ENCODE measurements at places on chromosomes 5 and 9.

GRCh38 chr9:21506626-21507482 lies 24.7 kb upstream of the IFNE start:
- DNase-seq, result no peak

DNA sequence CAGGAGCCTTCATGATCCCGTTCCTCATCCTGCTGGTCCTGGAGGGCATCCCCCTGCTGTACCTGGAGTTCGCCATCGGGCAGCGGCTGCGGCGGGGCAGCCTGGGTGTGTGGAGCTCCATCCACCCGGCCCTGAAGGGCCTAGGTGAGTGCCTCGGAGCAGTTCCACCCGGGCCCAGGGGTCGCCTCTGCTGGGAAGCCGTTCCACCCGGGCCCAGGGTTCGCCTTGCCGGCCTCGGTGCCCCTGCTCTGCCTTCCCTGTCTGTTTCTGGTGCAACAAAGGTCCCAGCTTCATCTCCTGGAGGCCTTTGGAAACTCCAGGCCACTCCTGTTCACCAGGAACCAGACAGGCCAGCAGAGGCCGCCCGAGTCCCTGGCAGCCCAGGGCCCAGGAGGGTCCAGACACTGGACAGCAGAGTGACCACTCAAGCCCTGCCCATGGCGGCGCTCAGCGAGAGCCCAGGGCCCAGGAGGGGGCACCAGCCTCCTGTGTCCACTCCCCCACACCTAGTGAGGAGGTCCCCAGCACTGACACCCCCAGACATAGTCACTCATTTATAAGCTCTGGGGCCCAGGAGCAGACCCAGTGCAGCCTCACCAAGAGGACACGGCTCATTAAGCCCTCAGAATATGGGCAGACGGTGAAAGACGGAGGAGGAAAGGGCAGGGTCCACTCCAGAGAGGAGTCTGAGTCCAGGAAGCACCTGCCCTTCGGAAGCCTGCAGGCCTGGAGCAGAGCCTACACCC lies 7.5 kb downstream of the SLC6A19 start:
- DNase-seq, result no peak

DNA sequence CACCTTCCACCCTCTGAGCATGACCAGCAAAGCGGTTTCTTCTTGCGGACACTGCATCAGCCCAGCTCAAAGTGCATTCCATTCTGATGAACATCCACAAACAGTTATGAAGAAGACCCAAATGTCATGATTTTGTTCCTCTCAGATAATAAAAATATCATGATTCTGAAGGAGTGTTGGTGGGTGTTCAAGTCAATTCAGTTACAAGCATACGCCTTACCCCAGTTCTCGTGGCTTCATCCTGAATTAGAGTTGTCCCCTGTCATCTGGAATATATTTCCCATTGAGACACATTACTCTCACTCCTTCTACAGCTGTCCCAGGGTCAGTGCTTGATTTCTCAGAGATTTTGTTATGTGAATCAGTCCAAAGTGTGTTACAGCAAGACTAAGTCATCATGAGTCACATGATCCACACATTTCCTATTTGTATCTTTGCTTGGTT lies 325.4 kb downstream of the RFX3 start:
- DNase-seq, result no peak

DNA sequence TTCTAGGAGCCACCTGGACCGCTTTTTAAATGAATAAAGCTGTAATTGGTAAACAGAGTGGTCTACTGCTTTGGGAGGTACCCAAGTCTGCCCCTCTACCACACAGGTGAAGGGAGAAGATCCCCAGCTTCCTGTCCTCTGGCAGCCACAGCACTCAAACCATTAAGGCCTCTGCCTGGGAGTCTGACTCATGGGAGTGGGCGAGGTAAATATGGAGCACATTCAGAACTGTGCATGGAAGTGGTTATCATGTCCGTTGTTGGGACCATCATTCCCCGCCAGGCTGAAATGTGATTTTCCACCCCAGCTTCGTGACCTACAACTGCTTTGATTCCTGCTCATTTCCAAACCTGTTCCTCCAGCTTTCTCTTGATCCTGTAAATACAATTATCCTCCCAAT lies 59.5 kb upstream of the ALDH1B1 start:
- no peak for DNase-seq

DNA sequence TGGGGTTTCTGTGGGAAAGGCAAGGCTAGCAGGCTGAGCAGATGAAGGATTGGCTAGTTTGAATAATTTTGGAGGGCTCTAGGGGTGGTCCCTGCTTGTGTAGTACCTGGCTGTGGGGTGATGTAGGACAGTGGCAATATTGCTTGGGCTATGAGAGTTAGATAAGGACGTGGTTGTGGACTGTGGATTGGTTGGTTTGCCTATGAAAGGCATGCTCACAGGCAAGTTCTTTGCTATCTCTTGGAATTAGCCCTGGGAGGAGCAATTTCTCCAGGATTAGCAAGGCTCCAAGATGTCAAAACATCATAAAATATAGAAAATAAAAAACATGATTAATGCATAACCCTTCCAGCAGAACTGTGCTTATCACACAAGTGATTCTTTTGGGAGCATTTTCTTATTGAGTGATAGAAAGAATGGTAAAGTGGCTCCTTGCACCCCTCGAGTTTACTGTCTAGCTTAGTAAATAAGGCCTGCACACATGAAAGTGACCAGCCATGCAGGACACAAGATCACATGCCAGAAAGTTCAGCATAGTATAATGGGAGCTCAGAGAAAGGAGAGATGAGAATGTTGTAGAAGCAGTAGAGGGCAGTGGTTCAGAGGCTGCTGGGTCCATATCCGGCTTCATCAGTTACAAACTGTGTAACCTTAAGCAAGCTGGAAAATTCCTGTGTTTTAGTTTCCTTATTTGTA lies 13.8 kb downstream of the AOPEP start:
- DNase-seq, result no peak

DNA sequence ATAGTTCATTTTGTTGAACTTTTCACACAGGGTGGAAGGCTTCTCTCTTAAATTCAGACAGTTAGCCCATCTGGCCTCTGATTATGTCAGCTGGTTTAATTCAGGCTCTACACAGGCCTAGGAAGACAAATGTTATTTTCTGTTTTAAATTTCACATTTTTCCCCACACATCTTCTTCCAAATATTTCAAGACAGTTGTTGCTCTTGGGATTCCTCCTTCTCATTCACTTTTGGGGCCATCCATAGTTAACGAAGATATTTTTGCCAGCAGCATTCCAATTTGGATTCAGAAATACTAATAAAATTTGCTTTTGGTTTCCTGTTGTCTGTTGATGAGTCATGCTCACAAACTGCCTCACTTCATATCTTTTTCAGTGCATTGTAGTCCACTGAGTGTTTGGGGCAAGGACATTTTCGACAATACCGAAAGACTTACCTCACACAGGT lies 475.4 kb downstream of the DMAC1 start:
- DNase-seq, result no peak

Measured in stimulated activated CD4-positive, alpha-beta T cell treated with anti-CD3 and anti-CD28 coated beads, Interleukin-12 subunit alpha, Interleukin-12 subunit beta, amount 100 ng/mL, for 4 hours (primary cell).